ENCODE measurements at places on chromosomes 6 and 20.

- no peak for DNase-seq
Observed at GRCh38 chr20:53335555-53335954, 258.1 kb downstream of the ZNF217 start.

DNA sequence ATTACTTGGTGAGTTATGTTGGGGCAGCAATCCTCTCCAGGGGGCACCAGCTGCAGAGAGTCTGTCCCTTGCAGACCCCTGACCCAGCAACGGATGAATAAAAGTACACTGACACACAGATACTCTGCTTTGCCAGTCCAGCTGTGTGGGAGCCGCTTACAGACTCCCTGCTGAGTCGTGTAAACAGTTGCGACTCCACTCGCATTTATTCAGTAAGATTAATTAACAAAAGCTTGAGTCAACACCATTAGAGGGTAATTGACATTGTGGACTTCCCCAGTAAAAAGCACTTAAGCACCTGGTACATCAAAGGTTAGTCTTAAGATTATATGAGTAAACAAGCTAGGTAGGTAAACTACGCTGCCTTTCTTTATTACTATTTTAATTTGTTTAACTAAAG lies 92.0 kb upstream of the TMEM181 start:
- DNase-seq: no peak

- DNase-seq: no peak
Observed at GRCh38 chr20:57893366-57893999, 183.7 kb upstream of the PMEPA1 start.

DNA sequence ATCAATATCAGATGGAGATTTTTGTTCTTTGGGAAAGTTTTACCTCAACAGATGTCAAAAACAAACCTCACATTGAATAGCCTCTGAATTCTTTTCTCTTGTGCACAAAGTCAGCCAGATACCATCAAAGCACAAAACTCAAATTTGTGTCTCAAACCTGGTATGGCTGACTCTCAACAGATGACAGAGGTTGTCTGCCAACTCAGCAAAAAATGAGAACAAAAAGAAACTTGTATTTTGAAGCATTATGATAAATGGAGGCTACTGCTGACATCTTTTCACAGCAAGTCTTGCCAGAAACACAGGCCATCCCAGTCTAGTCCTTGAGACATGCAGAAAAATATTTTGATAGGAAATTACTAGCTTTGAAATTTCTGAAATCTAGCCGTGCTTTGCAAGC lies 79.8 kb downstream of the KIF16B start:
- no peak for DNase-seq

- no peak for DNase-seq
Observed at GRCh38 chr20:20089018-20089417, 36.7 kb downstream of the CFAP61 start.

DNA sequence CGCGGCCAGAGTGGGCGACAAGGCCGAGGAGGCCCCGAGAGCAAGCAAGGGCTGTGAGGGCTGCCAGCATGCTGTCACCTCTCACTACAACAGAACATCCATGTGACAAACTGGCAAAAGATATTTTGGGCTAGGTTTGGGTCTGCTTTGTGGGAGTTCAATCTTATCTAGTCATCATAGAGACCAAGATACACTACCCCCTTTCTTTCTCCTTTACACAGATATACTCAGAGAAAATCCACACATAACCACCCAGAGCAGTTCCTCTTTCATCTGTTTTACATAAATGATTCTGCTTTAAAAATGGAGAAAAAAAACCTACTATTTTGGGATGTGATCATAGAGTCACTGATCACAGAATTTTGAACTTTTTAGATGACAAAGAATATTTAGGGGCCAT lies 16.8 kb downstream of the SOX4 start:
- no peak for DNase-seq

Measured in esophagus squamous epithelium (tissue), 5 donors.